Uterus (tissue), 4 donors: ENCODE measurements at places on chromosomes 1 and 21. TPM values are rescaled to one million over a fixed set of nuclear protein-coding genes. Genes with fewer than 3 reads are reported as not detected.

DNA sequence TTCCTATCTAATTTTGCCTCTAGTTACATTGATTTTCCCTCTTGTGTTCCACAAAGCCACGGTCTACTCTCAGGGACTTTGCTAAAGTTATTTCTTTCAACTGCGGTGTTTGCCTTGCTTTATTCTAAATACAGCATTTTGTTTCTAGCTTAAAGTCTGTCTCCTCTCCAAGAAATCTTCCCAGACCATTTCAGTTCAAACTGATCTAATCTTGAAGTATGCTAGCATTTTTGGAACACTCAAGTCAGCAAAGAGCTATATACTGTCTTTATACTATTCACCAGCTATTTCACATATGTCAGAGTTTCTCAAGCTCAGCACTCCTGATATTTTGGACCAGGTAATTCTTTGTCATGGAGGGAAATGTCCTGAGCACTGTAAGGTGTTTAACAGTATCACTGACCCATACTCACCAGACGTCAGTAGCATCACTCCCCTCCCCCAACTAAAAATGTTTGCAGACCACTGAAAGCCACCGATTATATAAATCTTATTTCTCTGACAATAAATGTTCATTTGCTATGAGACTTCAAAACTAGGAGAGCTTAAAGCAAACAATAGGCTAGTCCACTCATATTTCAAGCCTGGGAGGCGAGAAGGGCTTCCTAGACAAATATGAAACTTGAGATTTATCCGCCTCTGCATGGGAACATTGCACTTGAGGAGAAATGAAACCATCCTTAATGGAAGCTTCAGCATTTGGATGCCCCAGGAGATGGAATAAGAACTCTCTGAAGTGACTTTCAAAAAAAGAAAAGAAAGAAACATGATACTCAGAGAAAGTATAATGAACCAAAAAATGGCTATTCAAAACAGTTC is 81.1 kb downstream of the KIAA0319L start:
- DNase-seq = no peak

DNA sequence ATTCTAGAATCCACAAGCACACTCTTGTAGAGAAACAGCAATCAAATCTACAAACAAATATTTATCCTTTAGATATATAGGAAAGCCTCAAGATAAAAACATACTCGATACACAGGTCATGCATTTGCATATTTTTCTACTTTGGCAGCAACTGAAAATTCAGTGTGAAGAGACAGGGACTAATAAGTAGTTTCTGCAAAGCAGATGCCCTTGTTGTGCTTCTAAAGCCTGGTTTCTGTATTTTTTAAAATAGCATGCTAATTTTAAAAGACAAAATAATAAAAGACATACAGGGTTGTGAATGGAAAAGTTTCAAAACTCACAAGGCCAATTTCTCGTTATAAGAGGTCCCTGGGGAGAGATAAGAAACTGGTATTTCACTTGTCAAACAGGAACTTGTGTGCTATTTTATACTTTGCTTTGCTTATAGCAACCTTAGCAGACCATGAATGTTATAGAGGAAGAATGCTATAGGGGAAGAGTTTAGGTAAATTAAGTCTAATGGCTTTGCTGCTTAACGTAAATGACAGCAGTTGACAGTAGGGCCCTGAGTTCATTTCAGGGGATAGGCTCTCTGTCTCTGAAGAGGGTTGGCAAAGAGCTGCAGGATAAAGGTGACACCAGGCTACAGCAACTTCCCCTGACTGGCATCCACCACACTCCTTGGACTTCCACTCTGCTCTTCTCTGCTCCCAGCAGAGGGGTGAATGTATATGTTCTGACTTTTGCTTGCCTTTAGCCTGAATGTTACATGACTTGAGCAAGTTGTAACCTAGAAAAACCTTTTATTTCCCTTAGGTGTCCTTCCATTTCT is 9.4 kb upstream of the RGS13 start:
- no peak for DNase-seq

SLC35F3 gene
- 0.62 TPM for total RNA-seq

LAPTM5 gene
- total RNA-seq = 6.1 TPM

TSPAN2 gene
- total RNA-seq = 40.5 TPM

DNA sequence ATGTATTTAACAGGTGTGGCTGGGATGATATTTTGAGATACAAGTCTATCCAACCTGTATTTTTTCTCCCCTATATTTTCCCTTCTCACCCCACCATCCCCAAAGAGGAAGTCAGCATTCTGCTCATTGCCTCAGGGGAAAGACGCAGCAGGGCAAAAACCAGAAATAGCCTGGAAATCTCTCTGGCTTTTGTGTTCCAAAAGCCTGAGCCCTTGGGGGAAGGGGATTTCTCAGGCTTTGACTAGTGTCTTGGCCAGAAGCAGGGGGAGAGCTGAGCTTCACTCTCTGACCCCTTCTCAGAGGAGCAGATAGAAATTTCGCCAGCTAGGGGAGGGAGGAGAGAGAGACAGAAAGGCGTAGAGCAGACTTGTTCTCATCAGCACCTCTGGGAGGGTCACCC is 244.7 kb downstream of the RRAGC start:
- DNase-seq = no peak

- DNase-seq = no peak
Measured at GRCh38 chr1:7474786-7475502, 296.2 kb upstream of the VAMP3 start.

- DNase-seq = no peak
Measured at GRCh38 chr1:192435704-192436103, 118.9 kb downstream of the RGS21 start.

TMEM200B gene
- 39.7 TPM for total RNA-seq
